KG1 (cell line): ENCODE measurements at places on chromosomes 4 and X.

GRCh38 chr4:6802626-6803025 is 20.1 kb downstream of the KIAA0232 start:
- no peak for DNase-seq

DNA sequence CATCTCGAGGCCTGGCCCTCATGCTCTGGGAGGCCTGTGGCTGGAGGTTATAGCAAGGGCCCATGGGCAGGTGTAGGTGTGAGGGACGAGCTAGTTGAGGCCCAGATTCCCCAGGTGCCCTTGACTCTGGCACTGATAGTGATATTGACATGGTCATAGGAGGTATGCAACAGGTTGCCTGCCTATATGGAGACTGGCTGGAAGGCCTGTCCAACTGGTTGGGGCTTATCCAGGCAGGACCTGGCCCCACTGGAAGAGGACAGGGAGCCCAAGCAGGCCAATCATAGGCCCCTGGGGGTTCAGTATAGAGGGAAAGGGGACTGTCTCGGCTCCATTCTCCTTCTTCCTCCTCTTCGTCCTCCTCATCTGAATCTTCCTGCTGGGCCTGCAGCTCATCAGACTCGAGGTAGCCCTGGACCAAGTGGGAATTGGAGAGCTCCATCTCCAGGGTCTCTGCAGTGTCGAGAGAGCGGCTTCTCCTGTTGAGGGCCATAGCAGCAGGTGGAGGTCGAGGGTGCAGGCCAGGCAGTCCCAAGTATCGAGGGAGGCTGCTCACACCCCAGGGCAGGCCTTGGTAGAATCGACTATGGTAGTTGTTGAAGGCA is 15.3 kb downstream of the AMER1 start:
- DNase-seq = no peak

- DNase-seq = no peak
These were observed 115.5 kb downstream of the FNIP2 start for GRCh38 chr4:158884280-158884679.

DNA sequence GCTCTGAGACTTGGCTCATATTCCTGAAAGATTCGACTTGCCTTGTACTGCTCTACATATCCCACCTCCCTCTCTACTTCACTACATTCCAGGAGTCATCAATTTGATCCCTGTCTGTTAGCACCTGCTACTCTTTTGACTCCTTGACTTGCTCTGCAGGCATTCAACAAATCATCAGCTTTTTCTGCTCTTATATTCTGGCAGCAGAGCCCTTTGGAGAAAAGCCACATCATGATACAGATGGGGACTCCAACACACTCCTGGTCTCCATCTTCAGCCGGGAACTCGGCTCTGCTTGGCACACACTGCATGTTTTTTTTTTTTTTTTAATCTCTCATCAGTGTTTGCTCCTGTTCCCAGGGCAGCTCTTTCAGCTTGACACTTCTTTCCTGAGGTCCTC is 293.2 kb upstream of the LCORL start:
- no peak for DNase-seq

DNA sequence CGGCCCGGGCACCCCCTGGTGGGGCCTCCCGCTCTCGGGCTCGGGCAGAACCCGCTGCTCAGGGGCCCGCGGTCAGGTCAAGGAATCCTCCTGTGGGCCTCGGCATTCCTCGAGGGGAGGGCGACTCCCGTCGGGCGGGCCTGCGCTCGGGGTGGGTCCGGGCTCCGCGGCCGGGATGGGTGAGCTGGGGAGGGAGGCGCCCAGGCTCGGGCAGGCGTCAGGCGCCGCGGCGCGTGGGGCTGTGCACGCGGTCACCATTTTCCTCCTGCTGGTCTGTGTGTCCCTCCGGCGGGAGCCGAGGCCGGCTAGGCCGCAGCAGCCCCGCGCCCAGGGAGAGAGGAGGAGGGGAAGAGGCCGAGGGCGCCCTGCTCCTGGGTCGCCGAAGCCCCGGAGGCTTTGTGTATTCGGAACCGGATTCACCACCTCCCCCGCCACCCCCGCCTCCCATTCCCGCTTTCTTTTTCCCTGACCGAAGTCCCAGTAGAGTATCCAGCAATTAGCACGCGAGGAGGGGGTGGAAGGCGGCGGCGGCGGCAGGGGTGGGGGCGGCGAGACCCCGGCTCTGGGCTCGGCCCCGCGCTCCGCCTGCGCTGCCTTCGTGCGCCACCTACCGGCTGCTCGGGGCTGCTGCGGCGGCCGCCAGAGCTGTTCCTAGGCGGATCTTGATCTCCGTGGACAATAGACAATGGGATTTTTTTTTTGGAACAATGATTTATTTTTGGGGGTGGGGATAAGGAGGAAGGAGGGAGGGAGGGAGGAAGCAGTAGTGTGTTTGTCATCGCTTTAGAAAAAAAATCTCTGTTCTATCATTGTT is 99.0 kb upstream of the MAML3 start:
- no peak for DNase-seq

DNA sequence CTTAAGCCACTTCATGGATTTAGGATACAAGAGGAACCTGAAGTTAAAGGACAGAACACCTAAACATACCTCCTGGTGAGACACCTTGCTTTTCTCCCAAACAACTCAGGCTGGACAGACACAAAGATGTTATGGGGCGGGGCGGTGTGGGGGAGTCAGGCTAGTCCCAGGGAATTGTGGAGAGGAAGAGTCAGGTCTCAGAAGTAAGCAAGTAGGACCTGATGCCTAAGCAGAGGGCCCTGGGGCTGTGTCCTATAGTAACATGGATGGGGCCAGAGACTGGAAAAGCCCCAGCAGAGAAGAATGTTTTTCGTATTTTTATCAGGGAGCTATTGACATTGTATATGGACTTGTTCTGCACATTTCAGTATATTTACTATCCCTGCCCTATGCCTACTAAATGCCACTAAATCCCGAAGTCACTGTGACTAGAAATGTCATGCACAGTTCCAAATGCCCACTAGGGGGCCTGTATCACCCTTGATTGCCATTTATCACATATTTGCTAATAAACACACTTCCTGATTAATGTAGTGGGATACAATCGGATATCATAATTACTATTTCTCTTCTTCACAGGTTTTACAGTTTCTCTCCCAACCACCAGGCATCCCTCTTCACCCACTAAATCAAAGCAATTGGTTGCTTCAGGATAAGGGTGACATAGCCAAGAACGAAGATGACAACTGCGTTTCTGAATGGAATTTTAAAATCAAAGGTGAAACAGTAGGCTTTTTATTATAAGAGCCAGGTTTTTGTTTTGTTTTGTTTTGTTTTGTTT is 23.8 kb upstream of the ARHGAP10 start:
- DNase-seq = no peak

- DNase-seq = no peak
These were observed 1564.5 kb upstream of the PCDH10 start for GRCh38 chr4:131584587-131584986.

DNA sequence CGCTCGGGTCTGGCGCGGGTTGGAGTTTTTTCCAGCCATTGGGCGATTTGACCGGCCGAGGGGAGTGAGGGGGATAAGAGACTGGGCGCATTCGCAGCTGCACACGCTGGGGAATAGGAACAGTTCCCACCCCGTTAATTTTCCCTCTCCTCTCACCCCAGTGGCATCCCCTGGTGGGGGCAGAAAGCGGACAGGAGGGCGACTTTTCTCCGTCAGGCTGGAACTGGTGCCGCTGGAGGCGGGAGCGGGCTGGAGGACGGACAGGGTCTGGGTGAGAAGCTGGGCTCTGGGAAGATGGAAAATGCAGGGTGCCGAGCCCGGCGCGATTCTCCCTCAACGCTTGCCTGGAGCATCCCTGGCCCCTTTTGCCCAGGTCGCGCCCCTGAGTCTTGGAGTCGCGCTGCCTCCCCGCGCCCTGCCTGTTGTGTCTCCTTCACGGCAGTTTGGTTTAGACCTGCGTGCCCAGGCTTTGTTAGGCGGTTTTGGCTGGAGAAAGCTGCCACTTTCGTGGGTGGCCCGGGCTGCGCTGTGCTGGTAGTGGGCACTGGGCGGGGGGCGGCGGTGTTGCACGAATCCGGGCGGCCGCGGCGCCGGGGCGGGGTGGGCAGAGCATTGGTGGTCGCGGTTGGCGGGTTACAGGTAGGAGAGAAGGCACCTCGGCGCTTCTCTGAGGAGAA is 2.0 kb downstream of the ADGRL3 start:
- no peak for DNase-seq

GRCh38 chr4:33226133-33226532 is 2506.0 kb downstream of the PCDH7 start:
- no peak for DNase-seq

DNA sequence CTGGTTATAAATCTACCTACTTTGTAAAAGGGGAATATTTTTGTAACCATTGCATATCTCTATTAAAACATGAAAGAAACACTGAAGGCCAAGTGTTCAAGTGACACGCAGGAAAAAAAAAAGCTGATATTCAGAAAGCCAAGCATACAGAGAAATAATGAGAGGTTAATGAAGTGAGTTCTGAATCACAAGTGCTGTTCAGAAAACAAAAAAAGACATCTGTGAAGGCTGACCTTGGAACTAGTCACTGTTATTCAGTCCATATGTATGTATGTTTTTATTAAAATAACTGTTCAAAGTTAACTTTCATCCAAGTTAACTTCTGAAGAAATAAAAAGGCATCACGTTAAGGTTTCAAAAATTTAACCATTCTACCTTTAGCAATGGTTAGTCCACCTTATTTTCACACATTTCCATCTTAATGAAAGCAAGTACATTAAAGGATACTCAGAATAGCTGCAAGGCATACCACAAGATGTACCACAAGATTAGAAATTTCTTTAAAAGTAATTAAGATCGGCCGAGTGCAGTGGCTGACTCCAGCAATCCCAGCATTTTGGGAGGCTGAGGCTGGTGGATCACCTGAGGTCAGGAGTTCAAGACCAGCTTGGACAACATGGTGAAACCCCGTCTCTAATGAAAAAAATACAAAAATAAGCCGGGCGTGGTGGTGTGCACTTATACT is 31.4 kb downstream of the SH3RF1 start:
- DNase-seq = no peak
